ENCODE measurements at places on chromosomes 16 and 17.

- DNase-seq: no peak
Measured at GRCh38 chr17:19549746-19550623, 16.3 kb downstream of the SLC47A1 start.

DNA sequence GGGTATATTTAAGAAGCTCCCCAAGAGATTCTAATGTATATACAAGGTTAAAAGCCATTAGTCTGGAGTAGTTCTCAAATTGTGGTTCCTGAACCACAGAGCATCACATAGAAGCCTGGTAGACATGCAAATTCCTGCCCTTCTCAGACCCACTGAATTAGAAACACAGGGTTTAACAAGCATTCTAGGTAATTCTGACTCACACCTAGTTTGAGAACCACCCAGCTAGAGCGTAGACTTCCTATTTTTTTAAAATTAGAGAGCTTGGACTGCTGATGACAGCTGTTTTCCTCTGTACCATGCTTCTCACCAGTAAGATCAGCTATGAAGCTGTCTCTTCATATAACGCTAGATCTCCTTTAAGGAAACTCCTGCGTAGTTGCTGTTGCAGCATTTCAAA is 50.6 kb downstream of the HS3ST3B1 start:
- DNase-seq: peak; percentile 85

- peak; percentile 15 for DNase-seq
Measured at GRCh38 chr17:63190821-63191370, 224.9 kb downstream of the TANC2 start.

DNA sequence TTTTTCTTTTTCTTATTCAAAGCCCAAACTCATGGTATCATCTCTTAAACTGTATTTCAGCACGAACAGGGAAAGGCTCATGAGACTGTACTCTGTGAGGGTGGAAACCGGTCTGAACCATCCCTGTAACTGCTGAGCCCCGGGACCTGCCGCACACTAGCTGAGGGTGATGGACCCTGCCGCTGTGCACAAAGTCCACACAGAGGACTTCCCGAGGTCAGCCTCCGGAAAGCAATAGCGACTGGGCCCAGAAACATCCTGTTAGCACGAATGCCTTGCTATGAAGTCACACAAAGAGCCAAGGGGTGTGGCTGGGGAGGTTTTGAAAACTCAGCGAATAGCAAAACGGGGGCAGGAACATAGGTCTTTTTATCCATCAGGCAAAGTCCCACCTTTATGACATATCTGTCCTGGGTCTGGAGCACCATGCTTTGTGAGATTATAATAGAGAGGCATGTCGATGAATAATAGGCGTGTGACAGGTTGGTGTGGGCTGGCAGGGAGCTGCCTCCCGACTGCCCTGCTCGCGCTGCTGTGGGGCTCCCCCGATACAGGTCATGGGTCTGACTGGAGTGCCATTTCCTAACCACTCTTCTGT is 33.4 kb downstream of the CDK5R1 start:
- peak; percentile 68 for DNase-seq

DNA sequence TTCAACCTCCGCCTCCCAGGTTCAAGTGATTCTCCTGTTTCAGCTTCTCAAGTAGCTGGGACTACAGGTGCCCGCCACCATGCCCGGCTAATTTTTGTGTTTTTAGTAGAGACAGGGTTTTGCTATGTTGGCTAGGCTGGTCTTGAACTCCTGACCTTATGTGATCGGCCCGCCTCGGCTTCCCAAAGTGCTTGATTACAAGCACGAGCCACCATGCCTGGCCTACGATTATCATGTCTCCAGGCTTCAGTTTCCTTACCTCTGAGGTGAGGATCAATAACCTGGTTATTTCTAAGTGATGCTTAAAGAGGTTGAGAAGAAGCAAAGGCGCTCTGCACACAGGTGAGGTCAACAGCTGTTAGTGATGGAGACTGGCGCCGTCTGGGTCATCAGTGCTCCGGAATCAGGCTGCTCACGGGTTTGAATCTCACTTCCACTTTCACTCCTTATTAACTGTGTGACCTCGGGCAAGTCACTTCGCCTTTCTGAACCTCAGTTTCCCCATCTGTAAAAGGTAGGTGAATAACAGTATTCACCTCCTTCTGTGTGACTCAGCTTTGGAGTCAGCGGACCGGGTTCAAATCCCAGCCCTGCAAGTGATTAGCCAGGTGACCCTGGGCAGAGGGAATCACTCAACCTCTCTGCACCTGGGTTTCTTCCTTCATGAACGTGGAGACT is 745 bp upstream of the ABCC1 start:
- DNase-seq: peak; percentile 32

DNA sequence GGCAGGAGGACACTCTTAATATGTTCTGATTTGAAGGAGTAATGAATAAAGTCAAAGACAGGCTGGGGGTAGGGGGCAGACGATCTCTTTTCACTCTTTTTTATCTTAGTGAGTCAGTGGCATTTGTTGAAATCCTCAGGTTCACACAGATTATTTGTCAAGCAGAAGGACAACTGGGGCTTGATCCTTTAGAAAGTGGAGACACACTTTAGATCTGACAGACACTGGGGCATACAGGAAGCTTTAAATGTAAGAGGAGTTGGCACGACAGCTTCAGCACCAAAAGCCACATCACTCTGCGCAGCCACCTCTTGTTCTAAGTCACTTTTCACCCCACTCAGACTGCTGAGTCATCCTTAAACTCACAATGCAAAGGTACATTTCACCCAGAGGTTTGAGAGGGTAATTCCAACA is 121.5 kb downstream of the STXBP4 start:
- DNase-seq: no peak

DNA sequence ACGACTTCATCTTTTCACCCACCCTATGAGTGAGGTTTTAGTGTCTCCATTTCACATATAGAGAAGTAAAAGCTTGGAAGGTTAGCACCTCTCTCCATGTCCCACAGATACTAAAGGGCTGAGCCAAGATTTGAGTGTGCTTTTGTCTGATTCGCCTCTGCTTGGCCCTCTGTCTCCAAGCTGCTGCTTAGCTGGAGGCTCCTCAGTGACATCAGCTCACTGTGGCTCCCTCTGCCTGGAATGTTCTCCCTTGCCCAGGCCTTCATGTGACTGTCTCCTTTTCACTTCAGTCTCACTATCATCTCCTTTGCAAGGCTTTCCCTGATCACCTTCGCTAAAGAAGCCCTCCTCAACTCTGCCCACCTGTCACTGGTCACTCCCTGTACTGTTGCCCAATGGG is 84.5 kb upstream of the HSBP1 start:
- DNase-seq: no peak

- DNase-seq: no peak
Measured at GRCh38 chr16:70151941-70152509, 21.6 kb upstream of the CLEC18C start.

GRCh38 chr17:67679225-67679624 is 38.5 kb upstream of the NOL11 start:
- no peak for DNase-seq

GRCh38 chr17:37206299-37206698 is 169.5 kb upstream of the C17orf78 start:
- no peak for DNase-seq

DNA sequence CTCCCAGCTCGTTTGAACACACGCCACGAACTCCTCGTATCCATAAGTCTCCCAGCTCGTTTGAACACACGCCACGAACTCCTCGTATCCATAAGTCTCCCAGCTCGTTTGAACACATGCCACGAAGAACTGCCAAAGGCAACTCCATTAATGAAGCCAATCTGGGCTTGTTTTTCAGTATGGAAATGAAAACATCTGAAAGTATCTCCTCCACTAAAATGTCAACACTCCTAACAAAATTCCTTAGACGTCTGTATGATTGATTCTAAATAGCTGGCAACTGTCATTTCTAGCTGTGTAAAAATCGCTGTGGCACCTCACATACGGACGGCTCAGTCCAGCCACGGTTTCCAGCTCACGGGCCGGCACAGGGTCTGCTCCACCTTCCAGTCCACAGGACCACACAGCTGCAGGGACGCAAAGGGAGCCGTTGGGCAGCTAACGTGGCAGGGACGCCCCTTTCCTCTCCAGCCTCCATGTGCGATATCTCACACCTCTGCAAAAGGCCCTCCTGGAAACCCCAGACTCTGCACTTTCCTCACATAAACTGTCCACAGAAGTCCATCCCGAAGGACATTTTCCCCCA is 67.1 kb upstream of the METRNL start:
- no peak for DNase-seq

Data from suppressor macrophage (primary cell).